Activated naive CD4-positive, alpha-beta T cell treated with anti-CD3 and anti-CD28 coated beads, Interleukin-2, amount 50 U/mL, for 72 hours (primary cell): ENCODE measurements at places on chromosomes 16 and 17.

DNA sequence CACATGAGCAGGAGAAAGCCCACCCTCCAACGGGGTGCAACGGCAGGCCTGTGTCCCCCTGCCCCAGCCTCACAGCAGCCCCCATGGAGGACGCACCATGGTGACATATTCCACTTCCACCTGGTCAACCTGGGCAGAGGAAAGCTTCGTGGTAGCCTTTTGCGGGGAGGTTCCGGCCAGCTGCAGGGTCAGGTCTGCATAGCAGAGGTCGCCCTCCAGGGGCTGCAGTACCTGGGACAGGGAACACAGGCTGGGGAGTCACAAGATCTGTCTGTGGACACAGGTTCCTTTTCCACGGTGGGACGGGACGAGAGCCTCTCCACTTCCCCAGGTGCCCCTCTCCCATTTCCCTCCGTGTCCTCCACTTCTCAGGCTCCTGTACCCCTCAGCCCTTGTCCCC, 17.1 kb downstream of the CD300LF start:
- DNase-seq = no peak

DNA sequence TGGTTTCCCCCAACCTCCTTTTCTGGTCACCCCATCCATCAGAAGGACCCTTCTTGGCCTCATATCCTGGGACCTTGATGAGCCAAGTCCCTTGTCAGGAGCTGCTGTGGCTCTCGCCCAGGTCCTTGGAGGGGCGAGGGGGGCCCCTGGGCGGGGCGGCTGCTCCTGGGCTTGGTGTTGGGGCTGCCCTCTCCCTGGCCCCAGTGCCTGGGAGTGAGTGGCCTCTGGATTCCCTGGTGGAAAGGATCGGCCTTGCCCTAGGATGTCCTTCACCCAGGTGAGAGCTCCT, 6.2 kb upstream of the NOTUM start:
- no peak for DNase-seq

- DNase-seq = no peak
Observed at GRCh38 chr17:81058263-81058871, 23.4 kb downstream of the BAIAP2 start.

DNA sequence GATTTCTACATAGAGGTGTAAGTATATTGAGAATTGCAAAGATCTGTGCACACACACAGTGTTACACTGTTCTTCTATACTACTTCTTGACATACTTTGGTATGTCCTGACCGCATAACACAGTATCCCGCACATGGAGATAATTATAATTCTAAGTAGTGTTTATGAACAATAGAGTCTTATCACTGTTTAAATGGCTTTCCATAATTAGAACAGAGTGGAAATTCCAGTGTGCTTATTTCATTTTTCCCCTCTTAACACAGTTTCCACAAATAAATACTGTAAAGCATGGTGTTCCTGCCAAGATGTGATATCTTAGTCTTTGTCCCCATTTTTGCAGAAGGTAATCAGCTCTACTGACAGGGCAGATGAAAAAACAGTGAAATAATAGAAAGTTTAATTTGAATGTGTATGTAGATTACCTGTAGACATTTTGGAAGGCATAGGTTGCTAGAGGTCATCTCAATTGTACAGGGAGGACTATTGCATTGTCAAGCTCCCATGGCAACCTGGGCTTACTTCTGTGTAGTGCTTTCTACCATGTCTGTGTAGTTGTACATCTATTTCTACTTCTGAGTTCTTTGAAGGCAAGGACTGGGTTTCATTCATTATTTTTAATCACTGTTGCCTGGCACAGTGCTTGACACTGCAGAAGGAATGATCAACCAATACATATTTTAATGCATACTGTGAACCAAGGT, 10.1 kb upstream of the KRT28 start:
- no peak for DNase-seq

DNA sequence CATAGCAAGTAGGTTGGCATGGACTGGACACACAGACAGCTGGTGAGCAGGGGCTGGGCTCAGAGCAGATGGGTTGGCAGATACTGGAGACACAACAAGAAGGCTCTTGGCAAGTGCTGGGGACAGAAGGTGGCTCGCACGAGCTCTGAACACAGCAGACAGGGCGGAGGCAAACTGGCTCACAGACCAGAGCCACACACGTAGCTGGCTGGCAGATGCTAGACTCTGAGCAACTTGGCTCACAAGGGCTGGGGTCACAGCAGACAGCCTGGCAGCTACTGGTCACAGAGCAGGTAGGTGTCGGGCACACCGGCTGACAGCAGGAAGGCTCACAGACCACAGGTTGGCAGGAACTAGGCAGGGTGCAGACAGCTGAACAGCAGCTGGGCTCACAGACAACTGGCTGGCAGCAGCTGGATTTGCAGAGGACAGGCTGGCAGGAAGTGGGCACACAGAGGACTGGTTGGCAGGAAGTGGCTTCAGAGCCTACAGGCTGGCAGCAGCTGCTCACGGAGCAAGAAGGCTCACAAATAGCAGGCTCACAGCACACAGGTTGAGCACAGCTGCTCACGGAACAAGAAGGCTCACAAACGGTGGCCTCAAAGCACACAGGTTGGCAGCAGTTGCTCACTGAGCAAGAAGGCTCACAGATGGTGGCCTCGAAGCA, 725 bp downstream of the KRTAP16-1 start:
- DNase-seq = no peak

DNA sequence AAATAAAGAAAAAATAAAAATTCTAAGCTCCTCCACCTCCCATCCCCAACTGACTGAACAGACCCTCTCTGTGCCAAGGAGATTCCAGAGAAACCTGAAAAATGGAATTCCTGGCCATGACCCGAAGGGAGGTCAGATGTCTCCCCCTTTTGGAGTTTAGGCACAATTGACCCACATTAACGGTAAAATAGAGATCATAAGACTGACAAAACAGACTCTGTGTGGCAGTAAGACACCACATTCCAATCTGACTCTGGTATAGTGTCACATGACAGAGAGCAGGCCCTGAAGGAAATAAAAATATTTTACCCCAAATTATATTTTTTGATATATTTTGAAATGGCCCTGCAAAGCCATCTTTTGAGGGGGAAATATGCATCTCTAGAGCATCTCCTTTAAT, 115.1 kb upstream of the ZKSCAN2 start:
- no peak for DNase-seq

- DNase-seq = no peak
Observed at GRCh38 chr17:1898332-1898731, 68.5 kb downstream of the RPA1 start.

DNA sequence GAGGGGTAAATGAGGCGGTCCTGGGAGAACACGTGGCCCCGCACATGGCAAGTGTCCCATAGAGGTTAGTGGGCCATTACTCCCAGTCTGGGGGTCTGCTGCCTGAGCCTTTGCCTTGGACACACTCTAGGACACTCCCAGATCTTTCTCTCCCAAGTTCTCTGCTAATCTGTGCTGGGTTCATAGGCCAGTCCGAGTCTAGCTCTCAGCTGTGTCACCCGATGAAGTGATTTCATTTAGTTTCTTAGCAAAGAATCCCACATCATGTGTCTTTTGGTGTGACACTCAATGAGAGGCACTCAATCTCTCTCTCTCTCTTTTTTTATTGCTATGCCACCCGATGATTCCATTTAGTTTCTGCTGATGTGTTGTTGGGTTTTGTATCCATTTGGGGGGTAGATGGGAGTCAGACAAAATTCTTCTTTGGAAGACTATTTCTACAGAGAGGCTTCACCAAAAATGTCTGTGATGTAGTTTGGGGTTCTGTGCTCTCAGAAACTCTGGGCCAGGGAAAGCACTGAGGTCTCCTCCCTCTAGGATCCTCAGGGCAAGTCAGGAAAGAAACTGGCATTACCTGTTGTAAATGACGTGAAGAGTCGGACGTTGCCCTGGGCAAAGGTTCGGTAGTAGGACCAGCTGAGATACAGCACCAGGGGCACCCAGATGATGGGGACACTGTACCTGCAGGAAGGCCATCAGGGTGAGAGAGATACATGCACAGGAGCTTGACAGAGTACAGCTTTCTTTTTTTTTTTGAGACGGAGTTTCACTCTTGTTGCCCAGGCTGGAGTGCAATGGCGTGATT, 25.2 kb upstream of the MLKL start:
- no peak for DNase-seq

GRCh38 chr16:89536886-89537548, 23.5 kb upstream of the RPL13 start:
- DNase-seq = no peak
